ENCODE measurements at places on chromosomes 2 and 18.

- DNase-seq = no peak
- H3K27ac ChIP-seq = no peak overlapping the region
- peaks cover 24% of the 10 kb centered on the region for H3K4me1 ChIP-seq
These were observed 253.3 kb downstream of the MREG start for GRCh38 chr2:215760091-215760490.

DNA sequence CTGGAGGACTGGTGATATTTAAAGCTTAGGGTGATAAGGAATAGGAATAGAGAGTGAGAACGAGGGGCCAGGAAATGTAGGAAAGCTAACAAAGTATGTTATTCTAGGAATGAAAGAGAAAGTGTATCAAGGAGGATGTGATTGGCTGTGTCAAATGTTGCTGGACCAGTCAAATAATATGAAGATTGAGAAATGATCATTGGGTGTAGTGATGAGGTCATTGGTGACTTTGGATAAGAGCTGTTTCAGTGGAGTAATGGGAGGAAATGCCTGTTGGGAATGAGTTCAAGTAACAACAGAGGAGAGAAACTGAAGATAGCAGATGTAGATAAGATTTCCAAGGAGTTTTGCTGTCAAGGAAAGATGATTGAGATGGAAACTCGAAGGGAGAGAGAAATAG is 74.4 kb downstream of the UBE2E3 start:
- no peak overlapping the region for H3K4me3 ChIP-seq
- no peaks in the 10 kb centered on the region for H3K27me3 ChIP-seq
- no peak for DNase-seq
- no peak overlapping the region for H3K27ac ChIP-seq
- no peaks in the 10 kb centered on the region for H3K36me3 ChIP-seq
- H3K4me1 ChIP-seq = no peaks in the 10 kb centered on the region

DNA sequence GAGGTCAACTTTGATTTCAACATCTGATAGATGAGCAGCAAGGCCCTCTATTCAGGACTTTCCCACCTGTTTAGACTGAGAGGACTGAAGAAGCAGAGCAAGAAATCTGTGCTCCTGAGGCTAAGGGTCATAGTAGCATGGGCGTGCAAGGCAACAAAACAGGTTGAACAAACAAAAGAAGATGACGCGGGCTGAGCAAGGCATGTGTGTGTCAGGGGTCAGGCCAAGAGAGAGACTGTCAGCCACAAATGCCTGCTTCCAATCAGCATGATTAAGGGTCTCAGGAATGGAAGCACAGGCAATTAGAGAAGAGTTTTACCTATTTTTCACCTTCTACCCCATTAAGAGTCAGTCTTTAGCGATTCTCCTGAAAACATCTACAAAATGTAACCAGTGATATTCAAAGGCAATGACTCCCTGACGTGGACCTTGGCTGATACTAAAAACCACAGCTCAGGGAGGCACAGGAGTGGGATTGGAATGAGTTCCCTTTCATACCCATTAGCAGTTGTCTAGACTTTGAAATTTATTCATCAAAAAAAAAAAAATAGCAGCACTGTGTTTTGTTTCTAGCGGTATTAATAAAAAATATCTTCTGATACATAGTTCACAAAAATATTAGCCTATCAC is 81.9 kb downstream of the DYNAP start:
- H3K4me1 ChIP-seq = no peaks in the 10 kb centered on the region
- H3K4me3 ChIP-seq = no peak overlapping the region
- no peaks in the 10 kb centered on the region for H3K36me3 ChIP-seq
- no peak for DNase-seq
- H3K27me3 ChIP-seq = no peaks in the 10 kb centered on the region
- no peak overlapping the region for H3K27ac ChIP-seq

DNA sequence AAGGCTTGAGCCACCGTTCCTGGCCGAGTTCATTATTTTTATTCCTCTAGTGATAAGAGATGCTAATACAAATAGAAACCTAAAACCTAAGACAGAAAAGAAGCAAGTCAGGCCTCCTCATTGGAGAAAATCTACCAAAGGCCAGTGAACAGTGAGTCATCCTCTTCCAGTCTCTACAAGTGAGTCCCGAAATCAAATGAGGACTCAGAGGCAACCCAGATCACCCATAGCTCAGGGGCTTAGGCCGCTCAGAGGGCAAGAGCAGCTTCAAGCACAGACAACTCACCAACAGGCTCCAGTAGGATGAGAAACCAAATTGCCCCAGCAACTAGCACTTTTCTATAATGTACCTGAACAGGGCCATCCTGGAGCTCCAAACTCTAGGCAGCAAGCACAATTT is 42.7 kb upstream of the ACMSD start:
- H3K27me3 ChIP-seq = peaks cover 3% of the 10 kb centered on the region
- no peak overlapping the region for H3K4me3 ChIP-seq
- H3K27ac ChIP-seq = no peak overlapping the region
- H3K4me1 ChIP-seq = no peaks in the 10 kb centered on the region
- DNase-seq = no peak
- H3K36me3 ChIP-seq = no peaks in the 10 kb centered on the region

DNA sequence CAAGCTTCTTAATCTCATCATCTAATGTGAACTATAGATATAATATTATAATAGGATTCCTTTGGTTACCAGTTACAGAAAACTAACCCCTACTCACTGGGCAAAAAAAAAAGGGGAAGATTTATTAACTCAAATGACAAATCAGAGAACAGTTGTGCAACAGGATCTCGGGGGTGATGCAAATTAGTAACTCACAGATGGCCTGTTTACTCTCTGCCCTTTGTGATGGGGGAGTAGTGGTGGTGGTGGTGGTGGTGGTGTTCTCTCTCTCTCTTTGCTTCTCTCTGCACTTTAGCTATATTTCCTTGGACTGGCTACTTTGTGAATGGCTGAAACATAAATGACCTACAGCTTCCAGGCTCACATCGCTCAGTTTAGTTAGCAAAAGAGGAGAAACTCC is 59.0 kb downstream of the TMEM247 start:
- H3K27ac ChIP-seq = peak overlapping the region; percentile 82
- H3K27me3 ChIP-seq = no peaks in the 10 kb centered on the region
- peaks cover 78% of the 10 kb centered on the region for H3K4me1 ChIP-seq
- no peak overlapping the region for H3K4me3 ChIP-seq

DNA sequence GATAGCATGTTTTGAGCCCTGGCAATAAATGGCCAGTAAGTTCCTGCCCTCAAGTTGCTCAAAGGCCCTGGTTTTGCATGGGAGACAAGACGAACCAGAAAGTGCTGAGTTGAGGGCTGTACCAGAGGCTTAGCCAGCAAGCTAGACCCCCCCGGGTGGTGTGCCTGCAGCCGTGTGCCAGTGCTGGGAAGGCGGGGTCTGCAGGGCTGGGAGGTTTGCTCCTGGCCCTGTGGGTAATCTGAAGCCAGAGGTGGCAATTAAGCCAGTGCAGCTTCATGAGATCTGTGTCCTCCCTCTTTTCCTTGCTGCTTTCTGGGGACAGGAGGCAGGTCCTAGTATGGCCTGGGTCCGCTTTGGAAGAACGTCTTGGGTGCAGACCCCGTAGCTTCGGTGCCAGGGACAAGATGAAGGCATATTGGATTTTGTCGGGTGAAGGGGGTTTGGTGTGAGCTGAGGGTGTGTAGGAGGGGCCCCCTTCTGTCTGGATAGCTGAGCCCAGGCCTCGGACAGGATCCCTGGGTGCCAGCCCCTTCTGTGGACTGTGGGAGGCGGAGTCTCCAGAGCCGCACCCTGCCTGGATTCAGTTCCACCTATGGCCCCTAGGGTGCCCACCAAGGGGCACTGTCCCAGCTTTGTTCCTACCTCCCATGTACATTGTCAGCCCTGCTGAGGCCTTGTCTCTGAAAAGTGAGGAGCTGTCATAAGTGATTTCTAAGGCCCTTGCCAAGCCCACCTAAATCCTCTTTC is 15.6 kb downstream of the ATOH8 start:
- no peak overlapping the region for H3K4me3 ChIP-seq
- H3K36me3 ChIP-seq = no peaks in the 10 kb centered on the region
- H3K27ac ChIP-seq = no peak overlapping the region

GRCh38 chr2:160298960-160299359 is 98.9 kb upstream of the ITGB6 start:
- no peak overlapping the region for H3K27ac ChIP-seq
- H3K36me3 ChIP-seq = peaks cover 72% of the 10 kb centered on the region

GRCh38 chr2:232231554-232231953 is 147.0 kb upstream of the ALPP start:
- H3K36me3 ChIP-seq = no peaks in the 10 kb centered on the region
- H3K27ac ChIP-seq = no peak overlapping the region
- no peak for DNase-seq
- no peaks in the 10 kb centered on the region for H3K27me3 ChIP-seq
- no peaks in the 10 kb centered on the region for H3K4me1 ChIP-seq
- H3K4me3 ChIP-seq = no peak overlapping the region

DNA sequence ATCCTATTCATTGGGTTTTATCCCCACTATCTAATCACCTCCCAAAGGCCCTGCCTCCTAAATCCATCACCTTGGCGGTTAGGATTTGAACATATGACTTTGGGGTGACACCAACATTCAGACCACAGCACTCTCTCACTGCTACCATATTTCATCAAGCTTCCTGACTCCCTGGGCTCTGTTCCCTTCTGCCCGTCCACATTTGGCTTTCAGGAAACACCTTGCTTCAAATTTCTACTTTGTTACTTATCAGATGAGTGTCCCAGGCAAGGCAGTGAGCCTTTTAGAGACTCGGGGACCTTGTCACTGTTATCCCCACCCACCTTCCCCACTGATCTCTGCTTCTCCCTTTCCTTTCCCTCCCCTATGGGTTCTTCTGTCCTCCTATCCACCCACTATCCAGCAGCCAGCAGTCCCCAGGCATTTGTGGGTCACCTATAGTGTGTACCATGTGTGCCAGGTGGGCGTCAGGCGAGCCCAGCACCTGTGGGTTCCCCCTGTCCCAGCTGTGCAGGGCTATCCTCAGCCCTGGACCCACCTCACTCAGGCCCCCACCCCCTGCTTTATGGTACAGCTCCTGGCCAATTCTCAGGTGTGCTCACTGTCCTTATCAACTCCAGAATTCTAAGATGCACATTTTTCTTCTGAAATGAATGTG is 230.9 kb downstream of the LOXHD1 start:
- no peaks in the 10 kb centered on the region for H3K27me3 ChIP-seq
- H3K36me3 ChIP-seq = no peaks in the 10 kb centered on the region
- no peaks in the 10 kb centered on the region for H3K4me1 ChIP-seq
- DNase-seq = no peak
- H3K4me3 ChIP-seq = no peak overlapping the region

GRCh38 chr2:230773039-230773773 is 60.6 kb downstream of the CAB39 start:
- no peak overlapping the region for H3K4me3 ChIP-seq
- peaks cover 97% of the 10 kb centered on the region for H3K36me3 ChIP-seq
- DNase-seq = no peak
- no peak overlapping the region for H3K27ac ChIP-seq
- H3K27me3 ChIP-seq = no peaks in the 10 kb centered on the region

- H3K27ac ChIP-seq = no peak overlapping the region
- no peak for DNase-seq
- no peak overlapping the region for H3K4me3 ChIP-seq
- no peaks in the 10 kb centered on the region for H3K36me3 ChIP-seq
- no peaks in the 10 kb centered on the region for H3K4me1 ChIP-seq
These were observed 137.0 kb upstream of the CTNNA2 start for GRCh38 chr2:79375817-79376216.

Measured in CD14-positive monocyte (primary cell).